HCT116 (cell line): ENCODE measurements at places on chromosomes 11 and 22.

GRCh38 chr11:104152941-104153505, 10.9 kb downstream of the PDGFD start:
- no peak for DNase-seq

GRCh38 chr11:40170078-40170477, 1289.4 kb downstream of the LRRC4C start:
- DNase-seq = no peak

DNA sequence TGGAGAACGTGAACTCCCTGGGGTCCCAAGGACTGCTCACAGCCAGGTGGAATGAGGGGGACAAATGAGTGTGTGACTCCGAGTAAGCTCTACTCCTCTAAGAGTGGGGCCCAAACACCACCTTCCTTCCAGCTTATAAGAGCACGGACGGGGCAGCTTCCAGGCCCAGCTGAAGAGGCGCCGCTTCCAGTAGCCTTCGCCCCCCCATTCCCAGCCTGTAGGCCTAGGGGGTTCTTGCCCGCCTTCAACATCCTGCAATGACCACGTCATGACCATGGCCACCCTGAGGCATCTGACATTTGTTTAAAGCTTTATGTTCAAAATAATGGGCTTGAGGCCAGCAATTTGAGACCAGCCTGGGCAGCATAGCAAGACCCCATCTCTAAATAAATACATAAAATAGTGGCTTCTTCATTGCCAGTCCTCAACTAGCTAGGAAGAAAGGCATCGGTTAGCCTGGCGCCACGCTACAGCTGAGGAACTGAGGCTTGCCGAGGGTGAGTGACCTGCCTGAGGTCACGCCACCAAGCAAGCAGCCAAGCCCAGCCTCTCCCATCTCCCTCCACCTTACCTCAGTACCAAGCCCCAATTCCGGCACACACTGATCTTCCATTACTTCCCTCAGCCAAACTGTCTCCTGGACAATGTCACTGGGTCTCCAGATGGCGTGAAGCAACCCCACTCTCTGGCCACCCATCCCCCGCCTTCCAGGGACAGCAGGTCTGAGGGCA, 7.8 kb upstream of the TNFRSF13C start:
- DNase-seq = no peak

DNA sequence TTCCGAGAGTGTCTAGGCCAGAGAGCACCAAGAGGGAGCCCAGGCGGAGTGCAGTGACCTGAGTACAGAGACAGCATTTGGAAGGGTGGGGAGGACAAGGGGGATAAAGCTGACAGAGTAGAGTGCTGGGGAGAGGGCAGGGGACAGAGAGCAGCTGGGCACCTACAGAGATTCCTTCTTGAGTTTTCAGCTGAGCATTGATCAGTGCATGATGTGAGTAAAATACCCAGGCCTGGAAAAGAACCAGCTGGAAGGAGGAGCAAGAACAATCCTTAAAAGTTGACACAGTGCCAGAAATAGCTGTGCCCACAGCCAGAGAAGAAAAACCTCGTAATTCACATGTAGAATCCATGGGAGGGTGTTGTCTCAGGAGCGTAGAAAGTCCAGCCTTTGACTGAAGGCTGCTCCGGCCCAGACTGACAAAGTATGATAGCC, 33.9 kb upstream of the PANX2 start:
- DNase-seq = no peak

DNA sequence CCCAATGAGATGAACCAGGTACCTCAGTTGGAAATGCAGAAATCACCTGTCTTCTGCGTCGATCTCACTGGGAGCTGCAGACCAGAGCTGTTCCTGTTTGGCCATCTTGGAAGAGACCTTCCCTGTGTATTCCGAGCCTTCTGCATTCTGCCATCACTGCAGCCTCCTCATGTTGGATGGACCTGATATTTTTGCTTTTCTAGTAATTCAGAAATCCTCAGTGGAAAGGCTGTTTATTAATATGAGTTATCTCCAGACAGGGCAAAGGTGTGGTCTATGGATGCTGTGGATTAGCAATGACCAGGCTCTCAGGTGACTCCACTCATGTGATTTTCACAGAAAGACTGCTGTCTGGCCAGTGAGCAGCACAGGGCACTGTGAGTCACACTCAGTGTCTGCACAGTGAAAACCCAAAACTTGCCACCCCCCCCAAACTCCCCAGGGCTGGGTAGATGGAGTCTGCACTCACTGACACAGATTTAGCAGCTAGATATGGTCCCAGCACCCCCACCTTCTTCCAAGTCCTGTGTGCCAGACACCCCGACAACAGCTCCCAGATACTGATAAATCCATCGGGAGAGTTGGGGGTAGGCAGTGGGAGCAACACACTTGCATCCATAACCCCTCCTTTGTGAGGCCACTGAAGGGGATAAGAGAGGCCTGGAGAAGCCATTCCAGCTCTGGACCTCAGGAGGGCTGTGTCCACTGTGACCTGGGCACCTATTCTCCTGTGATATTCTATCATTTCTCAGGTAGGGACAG, 75.2 kb upstream of the TOP3B start:
- DNase-seq = no peak

- no peak for DNase-seq
Measured at GRCh38 chr11:103619938-103620337, 416.5 kb upstream of the DDI1 start.

GRCh38 chr11:64924910-64925284, 408 bp downstream of the PPP2R5B start:
- no peak for DNase-seq

GRCh38 chr22:41382610-41383009, 868 bp downstream of the TEF start:
- no peak for DNase-seq

- DNase-seq = no peak
Measured at GRCh38 chr11:128058580-128059208, 528.7 kb downstream of the ETS1 start.

- no peak for DNase-seq
Measured at GRCh38 chr11:118012083-118012669, 26.0 kb downstream of the IL10RA start.

- DNase-seq = no peak
Measured at GRCh38 chr11:120657306-120658070, 145.9 kb downstream of the GRIK4 start.

GRCh38 chr11:123852321-123852720, 33.1 kb downstream of the TMEM225 start:
- no peak for DNase-seq
